ENCODE measurements at places on chromosomes 12 and 14.
A peak's percentile ranks its signal among the peaks of the same experiment; 100 is the strongest.

DNA sequence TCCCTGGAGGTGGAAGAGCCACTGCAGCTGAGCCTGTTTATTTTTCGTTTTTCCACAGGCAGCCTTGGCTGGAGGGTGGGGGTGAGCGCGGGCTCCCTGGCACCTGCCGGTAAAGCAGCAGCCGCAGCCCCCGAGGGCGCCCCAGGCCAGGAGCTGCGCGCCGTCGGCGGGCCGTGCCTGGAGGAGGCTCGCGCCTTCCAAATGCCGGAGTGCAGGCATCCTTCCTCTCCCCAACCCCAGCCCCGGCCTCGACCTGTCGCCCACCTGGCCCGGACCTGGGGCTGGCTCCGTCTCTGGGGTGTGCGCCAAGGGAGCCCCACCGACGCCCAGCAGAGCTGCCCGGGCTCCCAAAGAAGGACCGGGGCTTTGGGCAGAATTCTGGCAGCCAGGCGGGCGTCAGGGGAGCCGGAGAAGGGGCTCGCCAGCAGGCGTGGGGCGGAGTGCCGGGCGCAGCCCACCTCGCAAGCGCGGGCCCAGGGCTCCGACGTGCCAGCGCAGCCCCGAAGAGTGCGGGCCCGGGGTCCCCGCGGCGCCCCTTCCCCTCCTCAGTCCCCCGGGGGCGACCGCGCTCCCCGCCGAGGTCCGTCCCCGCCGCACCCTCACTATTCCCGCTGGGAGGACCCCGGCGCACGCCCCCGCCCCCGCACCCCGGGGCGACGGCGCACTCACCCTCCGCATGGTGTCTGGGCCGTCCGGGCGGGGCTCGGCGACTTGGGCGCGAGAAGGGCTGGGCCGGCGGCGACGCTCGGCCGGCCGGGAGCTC lies 130.3 kb downstream of the NDUFA12 start:
- DNase-seq: peak; percentile 89

DNA sequence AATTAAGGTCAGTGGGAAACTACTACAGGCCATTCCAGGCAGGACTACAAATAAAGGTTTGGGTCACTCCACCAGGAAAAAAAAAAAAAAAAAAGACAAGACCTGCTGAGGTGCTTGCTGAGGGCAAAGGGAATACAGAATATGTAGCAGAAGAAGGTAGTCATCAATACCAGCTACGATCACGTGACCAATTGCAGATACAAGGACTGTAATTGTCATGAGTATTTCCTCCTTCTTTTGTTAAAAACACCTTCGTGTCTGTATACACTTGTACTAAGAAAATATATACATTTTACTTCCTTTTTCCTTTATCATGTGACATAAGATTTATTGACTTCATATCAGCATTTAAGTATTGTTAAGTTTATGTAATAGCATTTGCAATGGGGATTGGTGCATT lies 19.2 kb downstream of the GYS2 start:
- DNase-seq: no peak

DNA sequence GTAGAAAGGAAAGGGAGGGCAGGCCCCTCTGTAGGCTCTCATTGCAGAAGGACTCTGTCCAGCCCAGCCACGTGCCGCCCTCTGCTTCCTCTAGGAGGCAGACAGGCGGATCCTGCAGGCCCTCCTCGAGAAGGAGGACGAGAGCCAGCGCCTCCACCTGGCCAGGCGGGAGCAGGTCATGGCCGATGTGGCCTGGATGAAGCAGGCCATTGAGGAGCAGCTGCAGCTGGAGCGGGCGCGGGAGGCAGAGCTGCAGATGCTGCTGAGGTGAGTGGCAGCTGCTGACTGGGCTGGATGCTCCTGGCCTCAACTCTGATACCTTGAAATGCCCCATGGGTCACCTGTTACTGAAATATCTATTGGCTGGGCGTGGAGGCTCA lies 10.9 kb downstream of the TCHP start:
- DNase-seq: no peak

DNA sequence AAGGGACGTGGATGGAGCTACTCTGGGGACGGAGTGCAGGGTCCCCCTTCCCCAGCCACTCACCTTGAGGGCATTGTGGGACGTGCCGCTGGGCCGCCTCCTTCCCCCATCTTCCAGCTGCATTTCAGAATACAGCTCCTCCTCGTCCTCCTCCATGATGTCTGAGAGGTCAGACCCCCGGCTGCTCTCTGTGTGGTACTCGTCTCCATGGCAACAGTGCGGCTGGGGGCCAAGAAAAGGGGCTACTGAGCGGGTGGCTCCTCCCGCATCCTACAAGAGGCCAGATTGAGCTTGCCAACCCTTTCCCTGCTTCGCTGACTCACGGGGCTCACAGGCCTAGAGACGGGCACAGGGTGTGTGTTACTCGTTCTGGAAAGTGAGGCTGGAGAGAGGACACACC lies 90.4 kb downstream of the PIWIL1 start:
- no peak for DNase-seq

GRCh38 chr12:98352218-98352811 lies 163.1 kb upstream of the TMPO start:
- DNase-seq: no peak

DNA sequence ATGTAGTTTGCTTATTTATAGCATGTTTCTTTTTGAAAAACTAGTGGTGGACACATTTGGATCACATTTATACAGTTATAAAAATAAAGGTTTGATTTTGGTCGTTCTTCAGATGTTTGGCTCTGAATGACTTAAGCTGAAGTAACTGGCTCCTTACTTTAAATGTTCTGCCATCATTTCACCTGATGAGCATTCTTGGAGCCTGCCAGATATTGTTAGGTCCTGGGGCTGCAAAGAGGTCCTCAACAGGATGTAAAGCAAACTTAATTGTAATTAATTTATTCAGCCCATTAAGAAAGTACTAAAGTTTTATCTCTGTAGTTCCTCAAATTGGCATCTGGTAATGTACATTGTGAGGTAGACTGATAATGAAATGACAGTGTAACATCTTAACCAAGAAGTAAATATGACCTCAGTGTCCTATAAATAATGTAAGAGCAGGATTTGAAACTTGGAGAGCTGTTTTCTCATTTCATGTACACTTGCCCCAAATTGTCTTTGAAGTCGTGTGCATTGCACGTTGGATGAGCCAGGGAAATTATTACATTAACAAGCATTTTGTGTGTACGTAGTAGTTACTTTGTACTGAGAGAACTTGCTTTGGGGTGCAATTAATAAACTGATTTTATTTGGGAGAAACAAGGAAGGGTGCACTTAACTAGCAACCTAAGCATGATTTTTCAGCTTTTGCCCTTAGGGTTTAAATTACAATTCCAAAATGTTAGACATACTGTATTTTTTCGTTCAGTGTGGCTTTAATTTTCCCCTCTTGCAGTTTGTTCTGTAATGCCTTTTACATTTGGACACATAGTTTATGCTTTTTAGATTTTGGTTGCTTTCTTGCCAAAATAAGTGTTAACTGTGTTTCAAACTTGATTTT lies 7.5 kb downstream of the EIF5 start:
- DNase-seq: no peak

GRCh38 chr14:30915596-30915995 lies 41.2 kb downstream of the COCH start:
- no peak for DNase-seq

GRCh38 chr12:120234643-120235368 lies 30.7 kb downstream of the PXN start:
- no peak for DNase-seq

- DNase-seq: no peak
Measured at GRCh38 chr12:120628919-120629318, 11.5 kb upstream of the CABP1 start.

- peak; percentile 95 for DNase-seq
Measured at GRCh38 chr14:105481886-105482457, 4.7 kb upstream of the CRIP1 start.

- no peak for DNase-seq
Measured at GRCh38 chr14:98181768-98182167, 1090.2 kb downstream of the BCL11B start.

GRCh38 chr14:72738161-72738611 lies 155.7 kb downstream of the DPF3 start:
- no peak for DNase-seq

- no peak for DNase-seq
Measured at GRCh38 chr14:23071921-23072539, 14.7 kb upstream of the CDH24 start.

DNA sequence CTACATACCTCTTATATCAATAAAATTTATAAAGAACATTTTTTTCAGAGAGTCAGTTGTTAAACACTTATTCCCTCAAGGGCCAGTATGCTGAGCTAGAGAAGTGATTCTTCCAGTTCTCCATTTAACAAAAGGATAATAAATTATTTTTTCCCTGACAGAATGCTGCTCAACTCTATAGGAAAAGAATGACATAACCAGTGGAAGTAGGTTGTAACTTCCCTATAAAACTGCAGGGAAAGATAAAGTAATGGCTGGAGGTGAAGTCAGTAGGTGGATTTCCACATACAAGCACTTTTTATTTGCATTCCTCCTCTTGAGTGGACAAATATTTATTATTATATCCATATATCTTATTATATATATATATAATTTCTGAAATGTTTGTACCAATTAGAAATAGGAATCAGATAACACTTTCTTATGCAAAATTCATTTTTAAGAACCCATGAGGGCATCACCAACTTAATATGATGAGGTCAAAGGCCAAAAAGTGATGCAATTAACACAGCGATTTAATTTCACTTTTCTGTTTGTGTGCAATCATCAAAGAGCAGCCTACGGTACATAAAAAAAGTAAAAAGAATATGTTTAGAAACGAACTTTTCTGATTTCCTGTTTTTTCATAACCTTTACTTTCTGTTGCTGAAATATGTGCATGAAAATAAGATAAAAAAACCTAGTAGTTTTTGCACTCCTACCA lies 175.3 kb downstream of the PRKD1 start:
- DNase-seq: no peak

- DNase-seq: no peak
Measured at GRCh38 chr14:22168092-22168955, 420.7 kb downstream of the DAD1 start.

GRCh38 chr14:31291210-31291609 lies 83.6 kb upstream of the HECTD1 start:
- no peak for DNase-seq

- peak; percentile 75 for DNase-seq
Measured at GRCh38 chr14:106586098-106586704, 1059.8 kb downstream of the TMEM121 start.

- DNase-seq: no peak
Measured at GRCh38 chr12:116137318-116137717, 140.2 kb downstream of the MED13L start.

DNA sequence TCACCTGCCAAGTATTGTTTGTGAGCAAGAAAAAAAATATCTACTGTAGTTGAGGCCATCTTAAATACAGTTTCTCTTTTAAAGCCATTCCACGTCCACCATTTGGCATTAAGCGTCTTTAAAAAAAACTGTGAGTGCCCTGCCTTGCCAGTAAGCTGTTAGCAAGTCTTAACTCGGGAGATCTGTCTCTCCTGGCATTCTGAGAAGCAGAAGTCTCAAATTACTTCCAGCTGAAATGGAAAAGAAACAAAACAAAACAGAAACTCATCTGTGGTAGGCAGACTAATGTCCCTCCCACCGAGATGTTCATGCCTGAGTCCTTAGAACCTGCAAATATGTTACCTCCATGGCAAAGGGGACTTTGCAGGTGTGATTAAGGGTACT lies 126.2 kb downstream of the CRADD start:
- no peak for DNase-seq

GRCh38 chr14:31867570-31867969 lies 209.5 kb upstream of the ARHGAP5 start:
- DNase-seq: no peak

DNA sequence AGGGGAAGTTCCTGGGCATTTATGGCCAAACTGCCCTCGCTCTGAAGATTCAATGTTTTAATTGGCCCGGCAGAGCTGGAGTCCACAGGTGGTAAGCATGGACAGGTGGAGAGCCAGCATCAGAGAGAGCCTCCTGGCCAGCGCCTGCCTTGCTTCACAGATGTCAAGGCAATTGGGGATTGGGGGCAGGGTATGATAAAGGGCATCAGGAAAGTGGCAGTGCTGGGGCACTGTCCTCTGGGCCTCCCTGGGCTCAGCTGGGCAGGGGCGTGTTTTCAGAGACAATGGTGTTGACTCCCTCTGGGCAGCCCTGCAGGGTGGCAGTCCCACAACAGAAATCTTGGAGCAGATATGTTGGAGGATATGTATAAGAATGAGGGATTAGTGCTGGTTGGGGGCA lies 237.3 kb downstream of the CACNA1C start:
- DNase-seq: no peak

DNA sequence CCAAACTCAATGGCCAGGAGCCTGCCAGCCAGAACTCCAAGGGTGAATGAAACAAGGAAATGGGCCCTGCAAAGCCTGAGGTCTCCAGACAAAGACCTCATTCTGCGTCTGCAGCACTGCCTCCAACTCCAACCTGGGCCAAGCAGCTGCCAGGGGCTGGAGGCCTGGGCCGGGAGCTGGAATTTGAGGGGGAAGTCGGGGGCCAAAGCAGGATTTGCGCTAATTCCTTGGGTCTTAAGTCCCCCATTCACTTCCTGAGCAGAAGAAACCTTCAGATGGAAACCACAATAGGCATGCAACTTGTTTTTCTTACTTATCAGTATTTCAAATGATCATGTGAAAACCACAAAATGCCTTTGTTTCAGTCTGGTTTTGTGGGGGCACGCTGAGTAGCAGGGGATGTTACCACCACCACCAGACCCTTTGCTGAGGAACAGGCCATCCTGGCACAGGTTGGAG lies 23.0 kb upstream of the TC2N start:
- no peak for DNase-seq

GRCh38 chr12:114820796-114821195 lies 136.8 kb upstream of the TBX3 start:
- DNase-seq: no peak
